Placental pericyte (primary cell): ENCODE measurements at places on chromosomes 5 and 9. TPM values are rescaled to one million over a fixed set of nuclear protein-coding genes. Genes with fewer than 3 reads are reported as not detected.

The DIRAS2 gene
- 0.14 and 0.22 TPM in 2 replicates for total RNA-seq

The TMEM174 gene
- not detected in 2 replicates for total RNA-seq

The IL13 gene
- total RNA-seq, result not detected in 2 replicates

The IGIP gene
- total RNA-seq, result 3.3 and 5.7 TPM in 2 replicates

The FAXDC2 gene
- total RNA-seq, result 7.9 and 12.7 TPM in 2 replicates

The IL4 gene
- total RNA-seq, result not detected in 2 replicates

The NR5A1 gene
- not detected in 2 replicates for total RNA-seq

The LECT2 gene
- not detected in 2 replicates for total RNA-seq

The ZNF366 gene
- not detected in 2 replicates for total RNA-seq

The TSSK1B gene
- 0.57 and 0.66 TPM in 2 replicates for total RNA-seq

The MYORG gene
- 0.22 and 1.4 TPM in 2 replicates for total RNA-seq

The HRH2 gene
- total RNA-seq, result 0.14 TPM in 1 of 2 replicates, not detected in the other

The PCDHB4 gene
- total RNA-seq, result 0.14 TPM in 1 of 2 replicates, not detected in the other

The GABRA6 gene
- 0.29 TPM in 1 of 2 replicates, not detected in the other for total RNA-seq

The CTSV gene
- total RNA-seq, result 0.44 TPM in 1 of 2 replicates, not detected in the other

The TRMT10B gene
- total RNA-seq, result 1.0 and 3.3 TPM in 2 replicates

The IQGAP2 gene
- 1.4 and 48.1 TPM in 2 replicates for total RNA-seq

The WNT8A gene
- total RNA-seq, result not detected in 2 replicates

The OR1J2 gene
- total RNA-seq, result not detected in 2 replicates

The FAM169A gene
- total RNA-seq, result under 0.01 and 0.57 TPM in 2 replicates

The GDNF gene
- total RNA-seq, result 12.3 and 16.8 TPM in 2 replicates

The GRXCR2 gene
- not detected in 2 replicates for total RNA-seq

The LCN1 gene
- total RNA-seq, result not detected in 2 replicates
